Hematopoietic multipotent progenitor cell treated with erythropoietin and hydrocortisone succinate and interleukin-3 and kit ligand, for 6 days (in vitro differentiated cells): ENCODE measurements at places on chromosomes 3 and 15.
A peak's percentile ranks its signal among the peaks of the same experiment; 100 is the strongest.

GRCh38 chr15:36682101-36682500, 102.7 kb downstream of the CDIN1 start:
- DNase-seq: no peak

GRCh38 chr3:32643354-32643753, 41.6 kb upstream of the CNOT10 start:
- DNase-seq: no peak

DNA sequence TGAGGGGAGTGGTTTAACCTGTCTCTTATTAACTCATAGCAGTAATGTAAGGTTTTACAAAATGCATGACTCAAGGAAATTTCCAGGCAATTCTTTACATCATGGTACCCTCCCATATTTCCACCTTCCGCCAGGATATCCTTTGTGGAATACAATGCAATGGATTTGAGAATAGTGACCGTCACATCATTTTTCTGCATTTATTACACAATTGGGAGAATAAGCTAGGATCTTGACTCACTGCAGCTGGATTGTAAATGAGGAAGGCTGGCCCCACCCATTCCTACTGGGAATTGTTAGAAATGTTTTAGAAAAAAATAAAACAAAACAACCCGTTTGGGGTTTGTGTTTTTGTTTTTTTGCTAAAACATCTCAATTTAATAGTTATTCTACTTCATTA, 97.4 kb downstream of the IMPG2 start:
- no peak for DNase-seq

DNA sequence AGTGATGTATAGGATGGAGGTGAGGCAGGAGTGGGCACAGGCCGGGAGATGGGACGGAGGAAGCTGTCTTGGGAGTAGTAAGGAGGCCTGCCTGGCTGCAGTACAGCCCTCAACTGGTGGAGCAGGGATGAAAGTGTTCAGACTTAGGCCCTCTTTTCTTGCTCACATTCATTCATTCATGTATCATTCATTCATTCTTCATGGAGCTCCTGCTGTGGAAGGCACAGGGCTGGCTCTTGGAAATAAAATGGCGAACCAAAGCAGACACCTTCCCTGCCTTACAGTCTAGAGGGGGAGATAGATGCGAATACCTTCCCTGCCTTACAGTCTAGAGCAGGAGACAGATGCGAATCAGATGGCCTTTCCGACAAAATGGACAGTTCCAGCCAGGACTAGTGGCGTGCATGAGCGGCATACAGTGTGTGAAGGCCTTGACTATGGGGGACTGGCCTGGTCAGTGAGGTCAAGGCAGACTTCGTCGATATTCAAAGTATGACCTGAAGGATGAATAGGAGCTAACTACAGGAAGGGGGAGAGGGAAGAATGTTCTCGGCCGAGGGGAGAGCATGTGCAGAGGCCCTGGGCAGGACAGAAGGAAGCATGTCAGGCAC, 143.2 kb upstream of the TLE3 start:
- no peak for DNase-seq

- no peak for DNase-seq
Measured at GRCh38 chr3:162019817-162020216, 523.2 kb downstream of the OTOL1 start.

- DNase-seq: no peak
Measured at GRCh38 chr15:88400591-88401250, 66.5 kb downstream of the MRPL46 start.

DNA sequence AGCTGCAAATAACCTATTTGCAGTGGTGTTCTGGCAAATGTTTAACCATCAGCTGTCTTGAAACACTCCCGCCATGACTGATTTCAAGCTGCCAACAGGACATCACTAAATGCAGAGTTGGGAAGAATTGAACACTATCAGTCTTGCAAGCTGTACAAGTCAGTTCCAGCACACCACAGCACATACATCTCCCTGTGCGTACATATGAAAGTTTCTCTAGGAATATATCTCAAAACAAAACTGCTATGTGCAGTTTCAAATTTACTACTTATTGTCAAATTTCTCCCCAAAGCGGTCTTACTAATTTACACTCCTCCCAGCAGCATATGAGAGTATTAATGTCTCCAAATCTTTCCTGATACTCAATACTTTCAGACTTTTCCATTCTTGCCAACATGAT, 30.4 kb upstream of the CORO2B start:
- no peak for DNase-seq

DNA sequence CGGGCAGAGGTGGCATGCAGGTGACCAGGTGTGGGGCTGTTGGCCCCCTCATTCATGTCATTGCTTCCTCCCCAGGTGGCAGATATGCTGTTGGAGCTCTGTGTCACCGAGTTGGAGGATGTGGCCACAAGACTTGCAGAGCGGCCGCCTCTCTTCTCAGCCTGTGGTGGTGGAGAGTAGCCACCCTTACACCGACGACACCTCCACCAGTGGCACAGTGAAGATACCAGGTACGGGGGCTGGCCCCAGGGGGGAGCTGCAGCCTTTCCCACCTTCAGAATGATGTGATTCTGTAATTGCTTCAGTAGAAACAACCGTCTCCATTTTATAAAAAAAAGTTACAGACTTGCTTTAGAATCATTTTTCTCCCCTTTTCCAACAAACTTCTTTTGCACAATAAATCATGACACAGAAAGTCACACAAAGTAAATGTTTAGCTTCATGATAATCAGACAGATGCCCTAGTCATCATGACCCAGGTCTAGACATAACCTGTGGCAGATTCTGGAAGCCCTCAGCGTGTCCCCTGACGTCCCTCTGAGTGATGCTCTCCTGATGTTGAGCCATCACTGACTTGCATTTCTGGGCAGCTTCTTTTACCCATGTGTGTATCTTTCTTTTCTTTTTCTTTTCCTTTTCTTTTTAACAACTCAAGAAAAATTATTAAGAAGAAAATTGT, 76.0 kb upstream of the FAN1 start:
- DNase-seq: no peak

DNA sequence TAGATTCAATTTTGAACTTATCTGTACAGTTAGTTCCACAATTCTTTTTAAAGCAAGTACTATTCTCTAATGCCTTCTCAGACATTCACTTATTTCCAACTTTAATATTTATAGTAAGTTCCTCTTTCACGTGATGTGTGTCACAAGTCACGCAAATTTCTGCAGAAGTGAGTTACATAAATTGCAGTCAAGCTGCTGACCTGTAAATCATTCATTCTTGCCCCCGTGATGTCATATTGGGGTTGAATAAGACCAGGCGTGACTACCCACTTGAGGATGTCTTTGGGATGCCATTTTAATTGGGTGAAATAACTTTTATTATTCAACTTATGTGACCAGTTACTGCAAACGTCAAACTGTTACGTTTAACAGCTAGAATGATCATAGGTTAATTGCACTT, 15.1 kb downstream of the PPARG start:
- DNase-seq: peak; percentile 26

GRCh38 chr3:181570472-181570871, 141.3 kb upstream of the SOX2 start:
- no peak for DNase-seq

- DNase-seq: no peak
Measured at GRCh38 chr3:155763870-155764463, 19.1 kb upstream of the PLCH1 start.

- DNase-seq: peak; percentile 47
Measured at GRCh38 chr3:50401978-50402595, 42.8 kb upstream of the TMEM115 start.

DNA sequence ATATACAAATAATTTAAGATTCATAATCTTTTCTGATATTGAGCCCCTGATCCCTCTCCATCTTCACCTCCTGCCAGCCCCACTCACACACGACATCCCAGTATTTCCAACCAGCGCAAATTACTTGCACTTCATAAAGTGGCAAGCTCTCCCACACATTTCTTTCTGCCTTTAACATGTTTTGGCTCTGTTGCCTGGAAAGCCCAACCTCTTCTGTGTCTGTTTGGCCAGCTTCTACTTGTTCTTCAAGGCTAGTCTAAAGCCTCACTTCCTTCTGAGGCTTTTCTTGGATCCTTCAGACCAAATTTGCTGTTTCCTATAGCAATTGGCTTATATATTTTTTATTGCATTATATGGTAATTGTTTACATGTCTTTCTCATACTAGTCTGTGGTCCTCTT, 5.1 kb upstream of the TM6SF1 start:
- DNase-seq: no peak

DNA sequence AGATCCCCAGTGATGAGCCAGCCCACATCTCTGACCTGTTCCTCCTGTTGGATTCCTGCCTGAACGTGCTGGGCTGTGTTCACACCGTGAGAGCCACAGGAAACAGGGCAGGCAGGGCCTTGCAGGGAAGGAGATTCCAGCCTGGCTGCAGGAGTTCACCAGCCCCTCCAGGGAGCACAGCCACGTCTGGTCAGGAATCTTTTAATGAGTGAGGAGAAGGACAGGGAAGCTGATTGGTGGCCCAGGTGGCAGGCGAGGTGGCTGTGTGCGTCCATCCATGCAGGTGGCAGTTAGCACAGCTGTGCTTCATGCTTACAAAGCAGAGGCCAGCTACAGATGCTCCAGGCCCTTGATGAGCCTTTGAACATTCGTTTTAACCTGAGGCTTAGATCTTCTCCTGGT, 10.5 kb downstream of the LRRK1 start:
- no peak for DNase-seq

- DNase-seq: no peak
Measured at GRCh38 chr3:120102232-120102631, 8.0 kb upstream of the GSK3B start.

DNA sequence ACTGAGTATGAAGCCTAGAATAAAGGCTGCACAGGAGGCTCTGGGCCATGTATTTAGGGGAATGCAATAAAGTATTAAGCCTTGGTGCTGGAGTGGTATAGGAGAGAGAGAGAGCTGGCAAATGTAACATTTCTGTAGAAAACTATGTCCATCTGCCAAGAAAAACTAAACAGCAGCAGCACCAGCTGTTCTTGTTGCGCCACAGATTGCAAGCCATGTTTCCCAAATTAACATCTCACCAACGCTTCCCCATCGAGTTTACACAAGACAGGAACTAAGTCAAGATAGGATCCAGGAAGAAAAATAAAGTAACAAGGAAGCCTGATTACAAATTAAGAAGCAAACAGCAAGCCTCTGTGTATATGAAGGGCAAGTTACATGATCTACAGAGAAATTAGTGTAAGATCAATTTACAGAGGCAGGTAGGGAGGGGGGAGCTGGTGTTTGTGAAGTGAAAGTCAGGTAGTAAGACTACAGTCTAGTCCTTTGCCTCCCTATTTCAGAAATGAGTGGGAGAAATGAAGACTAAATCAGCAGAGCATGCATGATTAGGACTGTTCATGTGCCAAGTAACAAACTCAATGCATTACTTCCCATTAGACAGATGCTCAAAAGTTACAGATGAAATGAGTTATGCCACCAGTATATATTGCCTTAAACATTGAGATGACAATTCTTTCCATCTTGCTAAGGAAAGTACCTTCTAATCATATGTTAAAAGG, 900.5 kb downstream of the EPHA3 start:
- DNase-seq: peak; percentile 5

GRCh38 chr15:73362900-73363299, 5.9 kb downstream of the HCN4 start:
- DNase-seq: no peak

- peak; percentile 90 for DNase-seq
Measured at GRCh38 chr15:93943586-93943985, 287.8 kb upstream of the MCTP2 start.

GRCh38 chr3:76638006-76638405, 401.9 kb upstream of the ROBO2 start:
- DNase-seq: no peak

GRCh38 chr3:168802766-168803165, 707.0 kb upstream of the GOLIM4 start:
- DNase-seq: no peak
